ENCODE measurements at places on chromosomes 16 and 17.

- no peak for DNase-seq
These were observed 15.4 kb downstream of the RBFOX3 start for GRCh38 chr17:79595471-79595870.

- DNase-seq: no peak
These were observed 31.2 kb downstream of the NSMCE1 start for GRCh38 chr16:27237219-27238015.

- DNase-seq: no peak
These were observed 932 bp downstream of the ZNF267 start for GRCh38 chr16:31874366-31875111.

- no peak for DNase-seq
These were observed 8.0 kb downstream of the POLR3K start for GRCh38 chr16:45454-45853.

- no peak for DNase-seq
These were observed 113.6 kb downstream of the SMG6 start for GRCh38 chr17:2190014-2190413.

DNA sequence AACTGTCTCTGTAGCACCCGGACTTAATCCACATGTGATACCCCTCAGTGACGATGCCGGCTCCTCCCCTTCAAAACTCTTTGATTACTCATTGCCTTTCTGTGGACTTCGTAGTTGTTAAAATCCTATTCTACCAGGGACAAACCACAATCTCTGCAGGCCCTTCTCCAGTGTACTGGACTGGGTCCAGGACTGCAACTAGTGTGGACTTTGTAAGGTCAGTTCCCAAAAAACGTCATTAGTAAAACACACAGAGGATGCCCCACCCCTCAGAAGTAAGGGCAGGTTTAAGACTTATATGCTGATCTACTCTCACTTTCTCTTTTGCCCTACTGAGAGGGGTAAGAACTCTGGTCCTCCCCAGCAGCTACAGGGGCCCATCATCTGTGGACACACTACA lies 10.5 kb upstream of the NUDT7 start:
- DNase-seq: no peak

- DNase-seq: no peak
These were observed 4.8 kb downstream of the TNP2 start for GRCh38 chr16:11264155-11264832.

GRCh38 chr16:3591436-3591803 lies 14.2 kb upstream of the NLRC3 start:
- no peak for DNase-seq

All from NCI-H187 treated with DMSO at 0.1 percent for 48 hours (cell line).